ENCODE measurements at places on chromosomes 13 and 19. TPM values are rescaled to one million over a fixed set of nuclear protein-coding genes. Genes with fewer than 3 reads are reported as not detected.

DNA sequence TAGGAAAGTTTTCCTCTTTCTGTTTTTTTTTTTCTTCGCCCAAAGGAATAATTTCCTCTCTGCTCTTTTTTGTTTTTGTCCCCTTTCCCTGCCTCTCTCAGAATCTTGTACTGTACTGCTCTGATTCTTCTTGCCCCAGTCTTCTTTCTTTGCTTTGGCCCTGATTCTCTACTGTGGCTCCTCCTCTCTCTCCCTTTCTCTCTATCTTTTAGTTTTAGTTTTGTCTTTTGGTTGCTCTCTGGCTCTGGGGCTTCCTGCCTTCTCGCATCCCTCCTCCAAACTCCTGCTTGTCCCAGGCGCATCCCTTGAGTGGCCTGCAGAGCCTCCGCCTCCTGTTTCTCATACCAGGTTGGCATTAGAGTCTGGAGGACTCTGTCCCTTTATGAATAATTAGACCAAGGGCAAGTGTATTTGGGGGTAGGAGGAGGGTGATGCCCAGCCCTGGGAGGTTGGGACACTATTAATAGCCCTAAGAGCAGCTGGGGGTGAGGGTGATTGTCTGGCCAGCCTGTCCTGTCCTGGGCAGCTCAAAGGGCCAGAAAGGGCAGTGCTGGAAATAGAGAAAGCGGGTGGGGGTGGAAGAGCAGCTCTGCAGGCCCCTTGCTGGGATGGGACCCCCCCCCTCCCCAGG, 39.1 kb downstream of the LYL1 start:
- no peaks in the 10 kb centered on the region for H3K36me3 ChIP-seq
- H3K27ac ChIP-seq: peak overlapping the region; percentile 98
- no peaks in the 10 kb centered on the region for H3K27me3 ChIP-seq
- H3K4me1 ChIP-seq: peaks cover 45% of the 10 kb centered on the region
- no peak overlapping the region for H3K4me3 ChIP-seq
- DNase-seq: no peak

DNA sequence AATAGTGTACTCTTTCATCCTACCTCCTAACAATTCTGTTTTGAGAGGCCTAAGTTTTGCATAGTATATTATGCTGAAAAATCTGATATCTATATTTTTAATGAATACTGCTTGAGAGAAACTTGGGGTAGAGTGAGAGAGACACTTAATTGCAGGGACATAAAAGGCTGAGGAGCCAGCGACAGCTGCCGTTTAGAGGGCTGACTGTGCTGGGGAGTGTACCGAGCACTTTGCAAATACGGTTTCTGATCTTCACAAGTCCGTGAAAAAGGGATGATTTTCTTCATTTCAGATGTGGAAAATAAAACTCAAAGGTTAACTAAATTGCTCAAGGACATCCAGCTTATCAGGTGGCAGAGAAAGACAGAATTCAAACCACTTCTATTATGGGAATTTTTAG, 97.4 kb downstream of the CAB39L start:
- H3K4me1 ChIP-seq: no peaks in the 10 kb centered on the region
- H3K4me3 ChIP-seq: no peak overlapping the region
- no peaks in the 10 kb centered on the region for H3K36me3 ChIP-seq

ZNF563 gene
- total RNA-seq: 7.6 TPM

- no peak for DNase-seq
- H3K27me3 ChIP-seq: no peaks in the 10 kb centered on the region
- H3K27ac ChIP-seq: peak overlapping the region; percentile 11
- H3K4me1 ChIP-seq: no peaks in the 10 kb centered on the region
Observed at GRCh38 chr19:16366433-16367260, 42.0 kb downstream of the KLF2 start.

WDR88 gene
- total RNA-seq: not detected

DNA sequence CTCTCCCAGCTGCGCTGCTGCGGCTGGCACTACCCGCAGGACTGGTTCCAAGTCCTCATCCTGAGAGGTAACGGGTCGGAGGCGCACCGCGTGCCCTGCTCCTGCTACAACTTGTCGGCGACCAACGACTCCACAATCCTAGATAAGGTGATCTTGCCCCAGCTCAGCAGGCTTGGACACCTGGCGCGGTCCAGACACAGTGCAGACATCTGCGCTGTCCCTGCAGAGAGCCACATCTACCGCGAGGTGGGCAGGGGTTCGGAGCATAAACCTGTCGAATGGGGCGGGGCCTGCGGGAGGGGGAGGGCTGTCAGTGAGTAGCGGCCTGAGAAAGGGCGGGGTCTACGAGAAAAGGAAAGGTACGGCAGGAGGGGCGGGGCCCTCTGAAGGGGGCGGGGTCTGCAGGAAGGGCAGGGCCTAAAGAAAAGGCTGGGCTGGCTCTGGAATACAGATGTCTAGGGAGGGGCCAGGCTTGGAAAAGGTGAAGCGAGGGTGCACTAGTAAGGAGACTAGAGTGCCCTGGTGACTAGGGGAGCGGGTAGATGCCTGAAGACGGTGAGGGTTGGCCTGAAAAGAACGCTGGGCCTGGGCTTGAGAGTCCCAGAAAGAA, 3.6 kb downstream of the CD37 start:
- H3K4me3 ChIP-seq: peak overlapping the region; percentile 35
- peak overlapping the region; percentile 85 for H3K27ac ChIP-seq
- peak; percentile 75 for DNase-seq

C13orf42 gene
- not detected for total RNA-seq

- H3K4me1 ChIP-seq: no peaks in the 10 kb centered on the region
- H3K4me3 ChIP-seq: no peak overlapping the region
- H3K36me3 ChIP-seq: no peaks in the 10 kb centered on the region
- H3K27me3 ChIP-seq: no peaks in the 10 kb centered on the region
- DNase-seq: no peak
Observed at GRCh38 chr13:39345982-39346381, 257.0 kb downstream of the LHFPL6 start.

DNA sequence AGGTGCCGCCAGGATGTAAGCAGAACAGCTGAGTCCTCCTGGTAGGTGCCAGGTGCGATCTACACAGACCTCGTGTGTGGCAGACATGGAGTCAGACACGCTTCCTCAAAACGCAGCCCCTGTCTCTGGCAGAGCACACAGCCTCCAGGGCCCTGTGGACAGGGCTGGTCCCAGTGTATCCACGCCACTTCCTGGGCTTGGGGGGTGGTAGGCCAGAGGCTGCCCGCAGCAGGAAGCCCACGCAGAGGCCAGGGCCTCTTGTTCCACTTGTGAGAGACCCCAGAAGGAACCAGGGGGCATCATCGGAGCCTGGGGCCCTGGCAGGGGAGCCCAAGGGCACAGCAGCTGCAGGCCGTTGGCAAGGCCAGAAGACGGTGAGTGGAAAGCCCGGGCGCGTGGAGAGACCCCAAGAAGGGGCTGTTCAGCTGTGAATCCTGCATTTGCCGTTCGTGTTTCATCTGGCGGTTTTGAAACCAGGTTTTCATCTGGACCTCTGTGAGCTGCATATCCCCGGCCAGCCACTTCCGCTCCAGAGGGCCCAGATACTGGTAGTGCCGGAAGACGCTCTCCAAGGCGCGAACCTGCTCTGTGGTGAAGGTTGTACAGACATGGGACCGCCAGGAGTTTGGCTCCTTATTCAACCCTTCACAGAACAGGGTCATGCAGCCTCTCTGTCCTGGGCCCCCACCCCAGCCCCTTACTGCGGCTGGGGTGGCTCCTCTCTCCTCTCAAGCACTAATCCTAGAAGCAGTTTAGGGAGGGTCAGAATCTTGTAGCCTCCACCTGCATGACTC, 25.1 kb upstream of the SLITRK1 start:
- H3K36me3 ChIP-seq: no peaks in the 10 kb centered on the region
- no peak for DNase-seq
- no peak overlapping the region for H3K27ac ChIP-seq
- H3K27me3 ChIP-seq: no peaks in the 10 kb centered on the region
- no peak overlapping the region for H3K4me3 ChIP-seq

- no peak for DNase-seq
- H3K36me3 ChIP-seq: no peaks in the 10 kb centered on the region
- H3K27me3 ChIP-seq: no peaks in the 10 kb centered on the region
- H3K4me3 ChIP-seq: no peak overlapping the region
Observed at GRCh38 chr19:7187605-7188339, 106.4 kb downstream of the INSR start.

DENND1C gene
- not detected for total RNA-seq

SHISA2 gene
- total RNA-seq: 0.24 TPM

GRCh38 chr13:28710161-28710560, 8.6 kb downstream of the SLC46A3 start:
- H3K4me1 ChIP-seq: no peaks in the 10 kb centered on the region
- H3K36me3 ChIP-seq: no peaks in the 10 kb centered on the region
- H3K27ac ChIP-seq: no peak overlapping the region

DNA sequence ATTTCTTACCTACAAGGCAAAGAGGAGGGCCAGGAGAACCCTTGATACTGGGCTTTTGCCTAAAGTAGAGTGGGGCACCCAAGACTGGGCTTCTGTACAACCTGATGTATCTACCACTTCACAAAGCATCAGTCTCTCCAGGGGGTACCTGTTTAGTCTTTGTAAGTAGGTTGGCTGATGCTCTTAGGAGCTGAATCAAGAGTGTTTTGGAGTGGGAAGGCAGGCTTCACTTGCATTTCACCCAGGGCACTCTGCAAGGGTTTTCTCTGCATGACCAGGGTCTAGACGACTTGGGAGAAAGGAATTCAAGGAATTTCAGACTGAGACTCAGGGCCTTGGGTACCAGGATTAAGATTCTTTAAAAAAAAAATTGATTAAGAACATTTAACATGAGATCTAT, 361.5 kb downstream of the RFC3 start:
- no peak for DNase-seq
- H3K36me3 ChIP-seq: no peaks in the 10 kb centered on the region
- H3K4me3 ChIP-seq: no peak overlapping the region
- H3K27ac ChIP-seq: no peak overlapping the region
- no peaks in the 10 kb centered on the region for H3K27me3 ChIP-seq

DNA sequence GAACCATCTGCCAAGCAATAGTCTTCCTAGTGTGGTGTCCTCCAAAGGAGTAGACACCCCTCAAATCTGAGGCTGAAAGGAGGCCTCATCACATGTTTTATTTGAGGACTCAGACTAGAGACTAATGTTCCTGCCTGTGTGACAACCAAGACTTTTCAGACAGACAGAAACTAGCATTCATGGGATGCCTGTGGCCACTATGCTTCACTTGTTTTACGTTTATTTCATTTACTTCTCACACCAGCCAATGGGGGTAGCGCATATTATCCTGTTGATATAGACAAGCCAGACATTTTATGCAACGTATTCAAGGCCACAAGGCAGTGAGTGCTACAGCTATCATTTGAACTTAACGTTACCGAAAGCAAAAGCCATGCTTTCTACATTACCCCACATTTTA, 391.7 kb upstream of the HTR2A start:
- no peaks in the 10 kb centered on the region for H3K36me3 ChIP-seq
- H3K4me3 ChIP-seq: no peak overlapping the region
- H3K27me3 ChIP-seq: no peaks in the 10 kb centered on the region
- no peaks in the 10 kb centered on the region for H3K4me1 ChIP-seq
- no peak overlapping the region for H3K27ac ChIP-seq
- no peak for DNase-seq

- H3K27me3 ChIP-seq: no peaks in the 10 kb centered on the region
- no peak overlapping the region for H3K27ac ChIP-seq
- DNase-seq: no peak
- H3K4me1 ChIP-seq: no peaks in the 10 kb centered on the region
- no peak overlapping the region for H3K4me3 ChIP-seq
Observed at GRCh38 chr19:15159251-15159650, 41.5 kb downstream of the NOTCH3 start.

GRCh38 chr13:77565635-77566034, 30.1 kb downstream of the SCEL start:
- H3K36me3 ChIP-seq: no peaks in the 10 kb centered on the region
- no peak for DNase-seq
- no peaks in the 10 kb centered on the region for H3K4me1 ChIP-seq

- H3K36me3 ChIP-seq: no peaks in the 10 kb centered on the region
- H3K27ac ChIP-seq: no peak overlapping the region
- no peaks in the 10 kb centered on the region for H3K27me3 ChIP-seq
- DNase-seq: no peak
- no peak overlapping the region for H3K4me3 ChIP-seq
Observed at GRCh38 chr19:3923912-3924311, 9.0 kb upstream of the NMRK2 start.

- no peak for DNase-seq
- H3K27me3 ChIP-seq: no peaks in the 10 kb centered on the region
- no peaks in the 10 kb centered on the region for H3K36me3 ChIP-seq
Observed at GRCh38 chr13:49315036-49315565, 67.4 kb downstream of the CDADC1 start.

DNA sequence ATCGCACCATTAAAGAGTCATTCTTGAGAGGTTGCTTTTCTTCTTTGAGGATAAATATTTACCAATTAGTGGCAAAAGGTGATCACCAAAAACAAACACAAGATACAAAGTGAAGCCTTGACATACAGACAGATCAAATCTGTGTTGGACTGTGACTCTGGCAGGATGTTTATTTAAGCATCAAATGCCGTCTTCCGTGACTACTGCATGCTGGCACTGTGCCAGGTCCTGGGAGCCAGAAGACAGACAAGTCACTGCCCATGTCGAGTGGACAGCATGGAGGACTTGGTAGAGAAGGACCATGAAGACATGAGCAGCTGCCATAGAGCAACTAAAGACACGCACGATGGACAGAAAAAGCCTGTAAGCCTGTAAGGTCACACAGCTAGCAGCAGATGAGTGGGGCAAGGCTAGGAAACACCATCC, 92.8 kb upstream of the FARP1 start:
- H3K36me3 ChIP-seq: no peaks in the 10 kb centered on the region
- H3K4me1 ChIP-seq: no peaks in the 10 kb centered on the region
- H3K4me3 ChIP-seq: no peak overlapping the region
- no peak for DNase-seq
- H3K27ac ChIP-seq: no peak overlapping the region

DNA sequence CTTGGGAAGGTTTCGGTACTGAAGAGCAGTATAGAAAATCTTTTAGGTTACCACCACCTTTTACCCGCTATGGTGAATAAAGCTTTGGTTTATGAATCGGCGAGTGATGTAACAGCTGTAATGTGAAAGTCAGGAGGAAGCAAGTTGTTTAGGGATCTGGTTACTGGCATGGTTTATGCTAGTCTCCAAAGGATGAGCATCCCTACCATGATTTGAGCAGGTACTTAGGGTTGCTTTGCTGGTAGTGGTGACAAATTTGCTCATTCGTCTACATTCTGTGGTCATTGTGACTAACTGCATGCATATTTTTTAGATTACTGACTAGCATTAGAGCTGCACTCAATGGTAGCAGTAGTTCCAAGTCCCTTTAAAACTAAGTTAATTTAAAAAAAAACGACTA, 104.1 kb downstream of the FRY start:
- H3K4me1 ChIP-seq: no peaks in the 10 kb centered on the region
- no peak overlapping the region for H3K4me3 ChIP-seq
- no peak overlapping the region for H3K27ac ChIP-seq
- H3K36me3 ChIP-seq: no peaks in the 10 kb centered on the region
- no peak for DNase-seq

ELOF1 gene
- 19.7 TPM for total RNA-seq

- no peak overlapping the region for H3K27ac ChIP-seq
- H3K36me3 ChIP-seq: no peaks in the 10 kb centered on the region
- no peaks in the 10 kb centered on the region for H3K27me3 ChIP-seq
Observed at GRCh38 chr13:40292108-40292507, 374.3 kb downstream of the FOXO1 start.

All from uterus (tissue), 4 donors.